ENCODE measurements at places on chromosomes 6 and 20. TPM values are rescaled to one million over a fixed set of nuclear protein-coding genes. Genes with fewer than 3 reads are reported as not detected.

MYBL2 gene
- total RNA-seq, result 165 TPM

C20orf144 gene
- total RNA-seq, result 0.26 TPM

GRCh38 chr6:45513843-45514242 is 136.1 kb upstream of the SUPT3H start:
- H3K4me3 ChIP-seq, result no peak overlapping the region
- H3K27ac ChIP-seq, result no peak overlapping the region
- DNase-seq, result no peak
- H3K27me3 ChIP-seq, result no peaks in the 10 kb centered on the region
- H3K4me1 ChIP-seq, result peaks cover 4% of the 10 kb centered on the region

GRCh38 chr20:64053841-64054661 is 4.6 kb upstream of the SOX18 start:
- no peaks in the 10 kb centered on the region for H3K36me3 ChIP-seq
- H3K27ac ChIP-seq, result no peak overlapping the region
- no peaks in the 10 kb centered on the region for H3K4me1 ChIP-seq

ADGB gene
- not detected for total RNA-seq

OPRL1 gene
- total RNA-seq, result 0.90 TPM

FERMT1 gene
- 9.6 TPM for total RNA-seq

PRSS16 gene
- total RNA-seq, result 17.7 TPM

GRCh38 chr20:37866051-37866450 is 36.9 kb upstream of the VSTM2L start:
- no peaks in the 10 kb centered on the region for H3K27me3 ChIP-seq
- H3K36me3 ChIP-seq, result peaks cover 14% of the 10 kb centered on the region
- H3K27ac ChIP-seq, result no peak overlapping the region
- peaks cover 5% of the 10 kb centered on the region for H3K4me1 ChIP-seq
- DNase-seq, result no peak
- no peak overlapping the region for H3K4me3 ChIP-seq

Data from H9 (cell line).